Esophagus squamous epithelium (tissue), 5 donors: ENCODE measurements at places on chromosomes 2 and 18.

DNA sequence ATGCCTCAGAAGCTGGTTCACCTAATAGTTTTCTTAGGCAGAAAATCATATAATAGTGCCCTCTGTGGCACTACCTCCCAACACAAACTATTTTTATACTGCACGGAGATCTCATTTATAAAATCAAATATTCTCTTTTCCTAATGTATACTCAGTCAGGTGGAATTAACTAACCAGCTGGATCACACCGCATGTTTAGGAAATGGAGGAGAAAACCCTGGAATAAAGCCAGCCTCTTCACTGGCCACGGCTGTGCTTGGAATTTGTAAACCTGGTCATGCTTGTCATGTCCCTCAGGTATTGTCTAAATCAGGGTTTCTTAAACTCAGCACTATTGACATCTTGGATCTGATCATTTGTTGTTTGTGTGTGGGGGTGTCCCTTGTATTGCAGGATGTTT is 85.6 kb downstream of the DOCK10 start:
- no peak for DNase-seq

- no peak for DNase-seq
Measured at GRCh38 chr18:4284528-4284927, 170.6 kb downstream of the DLGAP1 start.

- no peak for DNase-seq
Measured at GRCh38 chr18:42087235-42087634, 132.2 kb downstream of the PIK3C3 start.

GRCh38 chr2:205704127-205704741 is 21.9 kb downstream of the NRP2 start:
- DNase-seq: no peak

DNA sequence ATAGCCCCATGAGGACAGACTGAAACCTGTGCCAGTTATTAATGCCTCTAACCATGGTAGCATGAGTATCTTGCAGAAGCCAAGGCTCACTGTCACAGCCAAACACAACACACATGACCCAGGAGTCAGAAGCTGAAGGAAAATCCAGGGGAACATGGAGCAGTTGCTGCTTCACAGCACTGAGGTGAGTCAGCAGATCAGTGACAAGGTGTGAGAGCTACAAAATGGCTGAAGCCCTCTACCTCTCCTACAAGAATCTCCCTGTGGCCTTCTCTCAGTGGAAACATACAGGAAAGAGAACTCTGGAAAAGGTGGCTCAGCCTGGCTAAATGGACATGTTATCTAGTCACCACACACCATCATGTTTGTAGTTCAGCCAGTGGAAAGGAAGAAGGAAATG is 93.5 kb downstream of the NAB1 start:
- DNase-seq: no peak

GRCh38 chr2:237702441-237703391 is 75.3 kb downstream of the LRRFIP1 start:
- no peak for DNase-seq

GRCh38 chr2:207072571-207072970 is 93.2 kb downstream of the KLF7 start:
- DNase-seq: no peak

- no peak for DNase-seq
Measured at GRCh38 chr2:28063492-28063962, 173.0 kb downstream of the BABAM2 start.

GRCh38 chr18:35618696-35619095 is 37.2 kb downstream of the GALNT1 start:
- DNase-seq: no peak

DNA sequence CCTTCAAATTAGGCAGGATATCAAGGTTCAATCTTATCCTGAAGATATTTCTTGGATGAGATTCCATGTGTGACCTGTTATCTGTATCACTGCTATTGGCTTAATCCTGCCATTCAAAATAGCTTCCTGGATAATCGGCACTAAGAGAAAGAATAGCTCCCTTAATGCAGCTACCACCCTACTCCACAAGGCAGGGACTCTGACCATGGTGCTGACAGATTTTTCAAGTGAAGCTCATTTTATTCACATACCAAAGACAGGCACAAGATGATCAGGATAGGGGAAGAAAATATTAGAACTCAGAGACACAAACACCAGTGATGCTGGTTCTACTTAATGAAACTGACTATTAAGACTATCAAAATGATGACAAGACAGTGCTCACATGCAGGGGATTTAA is 74.9 kb downstream of the ORC4 start:
- DNase-seq: no peak

GRCh38 chr2:85702172-85702571 is 8.0 kb downstream of the GNLY start:
- DNase-seq: no peak

GRCh38 chr2:176960736-176961520 is 251.7 kb upstream of the HNRNPA3 start:
- DNase-seq: no peak

- DNase-seq: no peak
Measured at GRCh38 chr2:176678571-176678970, 409.3 kb downstream of the MTX2 start.

DNA sequence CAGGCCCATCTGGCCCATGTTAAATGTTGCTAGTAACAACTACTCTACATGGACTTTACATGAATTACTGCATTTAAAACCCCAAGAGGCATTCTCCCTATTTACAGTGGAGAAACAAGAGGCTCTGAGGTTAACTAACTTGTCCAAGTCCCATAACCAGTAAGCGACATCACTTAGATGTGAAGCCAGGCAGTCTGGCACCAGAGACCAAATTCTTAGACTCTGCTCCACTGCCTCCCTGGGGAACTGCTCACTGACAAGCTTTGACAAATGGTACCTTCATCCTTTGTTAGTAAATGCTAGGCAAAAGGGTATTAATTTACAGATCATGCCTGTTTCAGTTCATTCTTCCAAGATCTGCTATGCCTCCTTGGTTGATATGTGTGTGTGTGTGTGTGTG is 124.8 kb downstream of the AFF3 start:
- DNase-seq: no peak

DNA sequence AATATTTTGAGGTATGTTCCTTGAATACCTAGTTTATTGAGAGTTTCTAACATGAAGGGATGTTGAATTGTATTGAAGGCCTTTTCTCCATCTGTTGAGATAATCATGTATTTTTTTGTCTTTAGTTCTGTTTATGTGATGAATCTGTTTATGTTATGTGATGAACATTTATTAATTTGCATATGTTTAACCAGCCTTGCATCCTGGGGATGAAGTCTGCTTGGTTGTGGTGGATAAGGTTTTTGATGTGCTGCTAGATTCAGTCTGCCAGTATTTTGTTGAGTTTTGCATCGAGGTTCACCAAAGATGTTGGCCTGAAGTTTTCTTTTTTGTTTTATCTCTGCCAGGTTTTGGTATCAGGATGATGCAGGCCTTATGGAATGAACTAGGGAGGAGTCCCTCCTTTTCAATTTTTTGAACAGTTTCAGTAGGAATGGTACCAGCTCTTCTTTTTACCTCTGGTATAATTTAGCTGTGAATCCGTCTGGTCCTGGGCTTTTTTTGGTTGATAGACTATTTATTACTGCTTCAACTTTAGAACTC is 71.9 kb downstream of the EPC2 start:
- DNase-seq: no peak

DNA sequence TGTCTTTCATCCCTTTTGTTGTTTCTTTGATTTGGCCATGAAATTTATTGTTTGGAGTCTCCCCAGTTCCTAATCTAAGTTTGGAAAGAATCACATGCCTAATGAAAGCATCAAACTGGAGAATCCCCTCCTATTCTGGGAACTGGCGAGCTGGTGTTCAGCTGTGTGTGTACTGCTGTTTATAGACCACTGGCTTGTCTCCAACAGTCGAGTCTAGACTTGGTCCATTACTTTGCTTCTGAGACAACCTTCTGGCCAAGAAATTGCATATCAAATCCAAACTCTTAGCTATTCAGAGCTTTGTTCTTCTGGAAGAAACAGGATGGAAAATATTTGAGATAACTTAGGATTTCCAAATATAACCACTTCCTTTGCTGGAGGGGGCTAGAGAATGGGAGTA is 111.5 kb upstream of the THSD7B start:
- no peak for DNase-seq

DNA sequence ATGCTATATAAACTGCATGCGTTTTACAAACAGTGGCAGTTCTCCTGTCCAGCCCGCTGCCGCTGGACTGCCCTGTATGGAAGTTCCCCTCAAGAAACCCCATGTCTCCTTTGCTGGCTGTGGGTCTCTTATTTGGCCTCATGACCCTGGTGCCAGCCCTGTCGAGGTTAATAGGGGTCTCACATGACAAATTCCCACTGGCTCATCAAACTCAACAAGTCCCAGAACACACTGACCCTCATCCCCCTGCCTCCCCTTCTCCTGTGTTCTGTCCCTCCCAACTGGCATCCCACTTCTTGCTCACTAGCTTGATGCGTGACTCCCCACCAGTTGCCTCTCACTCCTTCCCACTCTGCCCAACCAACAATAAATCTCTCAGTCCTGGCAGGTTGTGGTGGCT is 137.6 kb upstream of the HS6ST1 start:
- DNase-seq: no peak

GRCh38 chr2:41920181-41920580 is 127.6 kb upstream of the PKDCC start:
- DNase-seq: no peak

- no peak for DNase-seq
Measured at GRCh38 chr2:27204566-27204965, 7.3 kb upstream of the ATRAID start.

DNA sequence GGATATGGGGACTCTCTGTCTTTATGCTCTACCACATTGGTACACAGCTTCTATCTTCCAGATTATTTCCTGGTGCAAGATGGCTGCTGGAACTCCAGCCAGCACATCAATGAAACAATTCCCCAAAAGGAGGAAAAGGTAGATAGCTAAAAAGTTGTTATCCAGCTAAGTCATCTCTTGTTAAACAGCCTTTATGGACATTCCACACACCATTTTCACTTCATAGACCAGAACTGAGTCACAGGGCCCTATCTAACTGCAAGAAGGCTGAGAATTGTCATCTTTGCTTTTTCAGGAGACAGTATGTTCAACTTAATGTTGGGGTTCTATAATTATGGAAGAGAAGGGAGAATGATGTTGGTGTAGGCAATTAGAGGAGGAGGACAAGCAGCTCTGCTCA is 133.3 kb upstream of the NOSTRIN start:
- no peak for DNase-seq

DNA sequence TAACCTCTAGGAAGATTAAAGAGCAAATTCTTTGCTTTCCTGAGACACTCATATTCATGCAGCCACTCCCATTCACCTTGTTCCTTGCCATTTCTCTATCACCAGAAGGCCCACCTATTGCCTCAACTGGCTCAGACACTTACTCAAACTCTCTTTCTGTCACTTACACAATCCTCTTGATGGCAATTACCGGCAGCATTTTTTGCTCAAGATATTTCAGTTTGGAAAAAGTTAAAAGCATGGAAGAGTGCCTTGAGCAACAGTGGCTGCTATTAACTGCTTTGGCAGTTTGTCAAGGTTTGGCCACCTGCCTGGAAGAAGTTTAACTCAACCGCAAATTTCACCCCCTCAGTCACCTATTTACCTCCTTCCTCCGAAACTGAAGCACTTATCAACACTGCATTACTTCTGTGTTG is 1104.0 kb upstream of the PIK3C3 start:
- DNase-seq: no peak

DNA sequence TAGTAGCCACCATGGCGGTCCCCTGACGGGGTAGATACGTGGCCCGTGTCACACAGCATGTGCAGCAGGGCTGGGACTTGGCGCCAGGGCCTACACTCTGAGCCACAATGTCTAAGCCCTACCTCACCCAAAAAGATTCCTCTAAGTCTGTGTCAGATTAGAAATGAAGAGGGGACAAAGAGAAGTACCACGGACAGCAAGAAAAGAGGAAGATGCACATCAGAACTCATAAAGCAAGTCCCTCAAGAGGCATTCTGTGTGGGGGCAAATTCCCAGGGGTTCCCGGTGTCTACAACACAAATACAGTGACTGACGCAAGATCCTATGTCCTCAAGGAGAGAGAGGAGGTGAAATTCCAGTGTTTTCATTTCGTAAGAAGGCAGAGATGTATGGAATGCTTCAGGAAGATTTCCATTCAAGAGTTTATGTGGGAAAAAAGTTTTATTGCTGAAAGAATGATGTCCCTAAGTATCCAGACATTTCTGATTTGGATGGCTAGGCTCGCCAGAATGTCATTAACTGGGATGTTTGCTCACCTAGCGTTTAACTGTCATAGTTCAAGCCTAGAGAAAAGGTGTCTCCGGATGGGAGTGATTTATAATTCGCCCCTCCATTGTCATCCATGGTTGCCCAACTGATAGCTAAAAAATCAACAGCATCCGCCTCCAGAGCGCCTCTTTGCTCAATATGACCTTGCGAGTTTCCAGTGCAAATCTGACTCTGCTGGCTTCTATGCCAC is 75.6 kb upstream of the CHMP1B start:
- no peak for DNase-seq

DNA sequence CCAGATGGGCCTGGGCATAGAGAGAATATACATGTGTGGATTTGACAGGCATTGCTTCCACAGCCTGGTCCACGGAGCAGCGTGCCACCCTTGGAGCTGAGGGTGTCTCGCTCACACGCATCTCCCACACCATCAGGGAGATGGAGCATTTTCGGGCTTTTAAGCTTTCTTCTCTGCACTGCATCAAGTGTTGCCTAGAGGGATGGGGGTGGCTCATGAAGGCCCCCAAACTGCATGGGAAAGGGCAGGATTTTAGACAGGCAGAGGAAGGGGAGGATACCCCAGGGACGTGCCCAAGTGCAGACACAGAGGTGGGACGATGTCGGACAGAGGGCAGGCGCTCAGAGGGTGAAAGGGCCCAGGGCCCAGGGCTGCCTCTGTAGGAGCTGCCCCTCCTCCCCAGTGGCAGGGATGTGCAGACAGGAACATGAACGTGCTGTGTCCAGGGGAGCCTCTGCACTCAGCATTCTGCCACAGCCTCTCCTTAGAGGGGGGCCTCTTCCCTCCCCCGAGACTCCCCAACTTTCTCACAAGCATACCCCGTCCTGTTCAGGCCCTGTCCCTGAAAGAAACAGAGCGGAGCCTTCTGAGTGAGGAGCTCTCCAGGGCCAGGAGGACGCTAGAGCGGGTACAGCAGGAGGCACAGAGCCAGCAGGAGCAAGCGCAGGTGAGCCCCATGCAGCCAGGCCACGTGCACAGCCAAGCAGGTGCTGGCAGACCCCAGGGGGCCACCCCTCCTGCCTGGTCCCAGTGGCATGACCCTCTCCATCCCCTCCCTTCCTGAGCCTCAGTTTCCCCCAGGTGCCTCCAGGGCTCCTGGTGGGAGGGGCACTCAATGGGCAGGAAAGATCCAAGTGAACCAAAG is 42.9 kb upstream of the SNED1 start:
- no peak for DNase-seq

GRCh38 chr2:37456479-37456878 is 112.0 kb downstream of the QPCT start:
- no peak for DNase-seq

- DNase-seq: no peak
Measured at GRCh38 chr2:167945660-167946368, 301.6 kb downstream of the STK39 start.

DNA sequence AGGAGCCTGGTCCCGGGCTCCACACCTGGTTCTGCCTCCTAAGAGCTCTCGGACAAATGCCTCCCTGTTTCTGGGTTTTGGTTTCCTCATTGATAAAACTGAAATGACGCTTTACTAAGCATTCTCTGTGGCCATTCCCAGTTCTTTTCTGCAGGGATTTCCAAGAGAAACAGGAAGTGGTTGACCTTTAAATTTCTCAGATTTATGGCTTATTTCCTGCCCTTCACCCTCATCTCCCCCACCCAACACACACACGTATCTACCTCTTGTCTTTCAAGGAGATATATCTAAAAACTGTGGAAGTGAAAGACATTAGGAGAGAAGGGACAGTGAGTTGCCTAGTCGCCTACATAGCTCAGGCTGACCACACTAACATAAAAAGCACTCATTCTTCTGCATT is 53.0 kb downstream of the PIEZO2 start:
- no peak for DNase-seq
